Ovary (tissue), 10 donors: ENCODE measurements at places on chromosomes 16 and 17. TPM values are rescaled to one million over a fixed set of nuclear protein-coding genes. Genes with fewer than 3 reads are reported as not detected.

DNA sequence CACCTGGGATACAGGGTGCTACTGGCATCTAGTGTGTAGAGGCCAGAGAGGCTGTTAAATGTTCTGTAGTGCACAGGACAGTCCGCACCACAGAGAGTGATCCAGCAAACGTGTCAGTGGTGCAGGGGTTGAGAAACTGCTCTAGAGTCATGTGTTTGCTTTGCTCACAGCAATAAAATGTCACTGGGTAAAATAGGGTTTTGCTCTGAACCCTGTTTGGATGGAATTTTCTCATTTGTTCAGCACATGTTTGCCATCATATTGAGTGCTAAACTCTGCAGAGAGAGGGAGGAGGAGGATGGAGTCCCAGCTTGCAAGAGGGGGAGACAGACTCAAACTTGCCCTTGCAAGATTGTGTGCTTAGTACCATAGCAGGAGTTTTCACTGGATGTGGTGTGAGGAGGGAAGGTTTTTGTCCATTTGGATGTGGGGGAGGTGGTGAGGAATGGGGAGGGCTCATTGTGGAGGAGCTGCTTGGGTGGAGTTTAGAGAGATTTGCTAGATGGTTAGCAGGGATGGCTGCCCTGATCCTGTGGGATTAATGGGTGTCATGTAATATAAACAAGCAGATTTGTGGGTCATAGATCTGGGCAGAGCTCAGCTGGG, 11.8 kb downstream of the PLCG2 start:
- DNase-seq: no peak

DNA sequence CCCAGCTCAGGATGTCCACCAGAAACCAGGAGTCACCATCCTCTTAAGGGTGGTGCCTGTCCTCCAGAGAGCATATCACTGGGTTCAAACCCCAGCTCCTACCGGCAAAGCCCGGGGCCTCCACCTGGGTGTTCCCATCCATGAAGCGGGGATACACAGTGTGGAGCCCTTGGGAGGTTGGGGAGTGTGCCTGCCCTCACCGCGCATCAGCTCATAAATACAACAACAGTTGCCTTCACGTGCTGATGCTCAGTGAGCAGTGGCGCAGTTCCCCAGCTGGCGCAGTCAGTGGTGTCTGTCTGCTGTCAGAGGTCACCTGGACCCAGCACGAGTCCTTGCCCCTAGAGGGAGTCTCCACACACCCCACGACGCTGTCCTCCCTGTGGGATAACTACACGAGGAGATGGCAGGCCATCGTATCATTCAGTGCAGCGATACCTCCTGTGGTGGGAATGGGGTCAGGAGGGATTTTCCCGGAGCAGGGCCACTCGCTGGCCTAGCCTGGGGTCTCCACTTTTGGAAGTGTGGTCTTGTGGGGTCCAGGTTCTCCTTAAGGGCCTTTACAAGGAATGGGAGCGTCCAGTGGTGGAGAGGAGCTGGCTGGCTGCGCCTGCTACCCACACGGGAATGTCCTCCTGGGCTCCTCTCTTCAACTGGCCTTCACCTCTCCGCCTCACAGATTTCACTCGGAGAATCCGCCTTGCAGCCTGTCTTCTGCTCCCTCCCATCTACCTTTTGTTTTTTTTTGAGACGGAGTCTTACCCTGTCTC, 2.3 kb upstream of the ELOB start:
- no peak for DNase-seq

DNA sequence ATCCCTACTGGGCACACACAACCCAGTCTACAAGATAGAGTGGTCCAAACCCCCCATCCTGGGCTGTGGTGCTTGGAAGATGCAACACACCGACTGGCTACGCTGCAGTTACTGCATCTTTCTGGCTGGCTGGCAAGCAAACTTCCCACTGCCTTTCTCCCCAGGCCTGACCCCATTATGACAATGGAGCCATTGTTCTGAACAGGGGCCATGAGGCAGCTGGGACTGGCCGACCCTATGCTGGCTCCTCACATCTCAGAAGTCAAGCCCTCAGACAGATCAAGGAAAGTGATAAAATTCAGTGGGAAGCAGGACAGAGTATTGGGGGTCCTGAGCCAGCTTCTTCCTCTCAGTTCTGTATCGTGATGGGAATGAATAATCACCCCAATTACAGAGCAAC, 364.1 kb upstream of the ASIC2 start:
- DNase-seq: no peak

DNA sequence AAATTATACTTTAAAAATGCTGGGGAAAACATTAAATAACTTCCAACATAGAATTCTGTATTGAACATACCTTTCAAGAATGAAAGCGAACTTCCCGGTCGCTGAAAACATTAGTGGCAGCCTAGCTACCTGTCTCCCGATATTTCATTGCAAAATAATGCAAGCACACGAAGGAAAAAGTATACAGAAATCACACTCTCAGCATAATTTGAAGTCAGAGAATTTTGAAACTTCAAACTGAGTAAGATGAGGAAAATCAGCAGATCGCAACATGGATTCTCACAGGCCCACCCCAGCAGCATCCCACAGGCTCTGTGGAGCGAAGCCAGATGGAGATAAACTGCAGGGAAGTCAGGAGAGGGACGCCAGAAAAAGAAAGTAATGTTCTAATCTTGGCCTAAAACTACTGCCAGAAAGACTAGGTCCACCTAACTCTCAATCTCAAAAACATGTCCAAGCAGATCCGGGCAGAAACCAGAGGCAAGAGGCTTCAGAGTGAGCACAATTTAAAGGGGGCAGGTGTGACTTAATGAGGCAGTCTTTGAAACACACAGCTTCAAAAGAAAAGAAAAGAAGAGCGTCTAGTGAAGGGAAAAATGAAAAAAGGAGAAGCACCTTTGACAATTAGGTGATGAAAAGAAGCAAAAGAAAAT, 4.8 kb upstream of the GOSR1 start:
- DNase-seq: no peak

DNA sequence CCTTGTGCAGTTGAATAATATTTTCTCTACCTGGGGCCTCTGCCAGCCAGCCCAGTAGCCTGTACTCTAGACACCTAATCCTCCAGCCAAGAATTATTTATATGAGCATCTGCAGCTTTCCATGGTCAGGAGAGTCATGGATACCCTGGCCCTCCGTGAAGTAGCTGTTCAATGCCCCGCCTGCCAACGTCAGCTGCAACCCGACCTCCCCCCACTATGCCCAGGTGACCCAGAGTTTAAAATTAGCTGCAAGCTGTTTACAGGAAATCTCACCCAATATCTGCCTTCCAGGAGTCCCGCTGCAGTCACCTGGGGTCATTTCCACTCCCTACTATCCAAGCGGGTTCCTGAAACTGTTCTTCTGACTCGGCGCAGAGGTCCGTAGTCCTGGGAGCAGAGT, 12.3 kb downstream of the SDR42E2 start:
- DNase-seq: no peak

DNA sequence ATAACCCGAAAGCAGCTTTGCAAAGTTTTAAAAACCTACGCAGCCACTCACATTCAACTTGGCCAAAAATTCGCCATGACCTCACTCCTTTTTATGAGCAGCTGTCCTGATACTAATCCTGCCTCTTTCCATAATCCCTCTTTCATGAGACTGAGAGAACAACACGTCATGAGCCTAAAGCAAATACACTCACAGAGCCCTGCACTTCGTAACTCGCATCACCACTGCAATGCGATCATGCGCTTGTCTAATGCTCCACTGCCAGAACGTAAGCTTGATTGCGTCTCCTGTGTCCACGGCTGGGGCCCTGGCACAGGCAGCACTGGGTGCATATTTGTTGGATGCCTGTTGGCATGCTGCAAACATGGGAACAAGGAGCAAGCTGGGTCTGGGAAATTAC, 36.2 kb downstream of the CDRT4 start:
- no peak for DNase-seq

DNA sequence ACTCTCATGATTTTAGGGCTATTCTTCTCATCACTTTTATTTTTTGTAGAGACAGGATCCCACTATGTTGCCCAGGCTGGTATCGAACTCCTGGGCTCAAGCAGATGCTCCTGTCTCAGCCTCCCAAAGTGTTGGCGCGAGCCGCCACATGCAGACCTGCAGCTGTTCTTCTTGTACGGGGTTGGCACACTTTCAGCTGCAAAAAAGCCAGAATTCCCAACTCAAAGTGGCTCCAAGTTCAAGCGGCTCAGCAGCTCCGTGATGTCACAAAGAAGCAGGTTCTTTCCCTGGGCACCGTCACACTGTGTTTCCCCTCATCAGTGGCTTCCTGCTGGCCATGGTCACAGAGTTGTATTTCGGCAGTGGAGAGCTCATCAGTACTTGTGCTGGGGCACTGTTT, 6.7 kb upstream of the SBK1 start:
- no peak for DNase-seq

Gene CES5A
- not detected for polyA plus RNA-seq

Gene KRTAP9-8
- polyA plus RNA-seq: not detected
